Gastroesophageal sphincter (tissue), 4 donors: ENCODE measurements at places on chromosomes 2 and 18. TPM values are rescaled to one million over a fixed set of nuclear protein-coding genes. Genes with fewer than 3 reads are reported as not detected.

Gene LOXHD1
- not detected for total RNA-seq

Gene DNAJC5G
- not detected for total RNA-seq

Gene KCNG3
- not detected for total RNA-seq

Gene GPR39
- total RNA-seq = not detected

Gene THOC1
- total RNA-seq = 39.2 TPM

Gene RBM45
- total RNA-seq = 20.9 TPM

Gene GLI2
- 22.3 TPM for total RNA-seq

Gene TET3
- 5.3 TPM for total RNA-seq

Gene TDRD15
- total RNA-seq = not detected

- no peak for ATAC-seq
- no peak overlapping the region for H3K4me3 ChIP-seq
- no peak overlapping the region for H3K27ac ChIP-seq
- peaks cover 20% of the 10 kb centered on the region for H3K4me1 ChIP-seq
Observed at GRCh38 chr18:80249217-80250093, 2.1 kb upstream of the PARD6G start.

- no peak for ATAC-seq
- no peaks in the 10 kb centered on the region for H3K27me3 ChIP-seq
- H3K36me3 ChIP-seq = no peaks in the 10 kb centered on the region
- no peak overlapping the region for H3K4me3 ChIP-seq
Observed at GRCh38 chr2:237535385-237536082, 30.8 kb upstream of the PRLH start.

DNA sequence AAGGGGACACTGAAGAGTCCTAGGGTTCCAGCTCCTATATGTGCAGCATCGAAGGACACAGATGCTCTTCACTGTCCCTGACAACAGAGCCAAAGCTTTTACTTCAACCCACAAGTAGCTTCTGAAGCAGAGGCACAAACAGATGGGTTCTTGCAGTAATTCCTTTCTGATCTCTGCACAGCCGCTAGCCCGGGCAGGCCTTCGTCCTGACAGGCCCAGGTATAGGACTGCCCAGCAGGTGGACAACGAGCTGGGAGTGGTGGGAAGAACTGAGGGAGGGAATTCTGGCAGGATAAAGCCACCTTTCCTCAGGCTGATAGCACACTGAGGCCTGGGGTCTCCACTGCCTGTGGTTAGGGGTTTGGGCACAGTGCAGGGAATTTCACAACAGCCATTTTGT is 94.8 kb downstream of the RHOB start:
- no peak overlapping the region for H3K27ac ChIP-seq
- no peaks in the 10 kb centered on the region for H3K27me3 ChIP-seq
- peaks cover 7% of the 10 kb centered on the region for H3K4me1 ChIP-seq
- H3K4me3 ChIP-seq = no peak overlapping the region
- no peaks in the 10 kb centered on the region for H3K36me3 ChIP-seq

DNA sequence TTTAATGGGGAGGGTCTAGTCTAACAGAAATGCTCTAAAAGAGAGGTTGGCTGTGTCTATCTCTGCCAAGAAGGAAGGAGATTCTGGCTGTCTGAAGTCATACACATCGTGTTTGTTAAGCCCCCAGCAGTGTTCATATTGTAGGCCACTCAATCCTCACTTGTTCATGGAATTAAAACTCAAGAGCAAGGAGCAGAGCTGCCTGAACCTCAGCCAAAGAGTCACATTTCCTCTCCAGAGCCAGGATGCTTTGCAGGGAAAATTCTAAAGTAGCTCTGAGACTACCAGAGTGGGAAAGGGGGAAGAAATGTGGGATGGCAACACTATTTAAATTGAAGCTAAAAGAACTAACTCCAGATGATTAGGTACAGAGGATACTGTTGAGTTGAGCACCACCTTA is 190.7 kb upstream of the CXCR4 start:
- no peaks in the 10 kb centered on the region for H3K36me3 ChIP-seq
- no peak overlapping the region for H3K27ac ChIP-seq
- H3K4me3 ChIP-seq = no peak overlapping the region
- ATAC-seq = no peak

DNA sequence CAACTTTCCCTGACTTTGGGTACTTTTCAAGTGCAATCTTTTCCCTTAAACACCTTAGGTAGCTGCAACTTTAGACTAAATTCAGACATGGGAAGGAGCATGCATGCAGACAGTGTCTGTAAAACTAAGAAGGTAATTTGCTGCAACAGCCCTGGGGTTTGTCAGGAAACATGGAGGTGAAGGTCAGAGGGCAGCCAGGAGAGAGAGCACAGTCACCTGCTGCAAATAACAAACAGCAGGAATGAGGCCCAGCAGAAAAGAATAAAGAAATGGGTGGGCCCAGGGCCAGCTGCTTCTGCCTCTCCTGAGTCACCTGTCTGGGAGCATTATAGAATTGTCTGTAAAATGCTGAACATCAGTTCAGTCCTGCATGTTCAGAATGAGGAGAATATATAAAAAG is 35.2 kb downstream of the MTHFD2 start:
- peaks cover 31% of the 10 kb centered on the region for H3K36me3 ChIP-seq
- no peak for ATAC-seq
- H3K27ac ChIP-seq = no peak overlapping the region
- H3K27me3 ChIP-seq = no peaks in the 10 kb centered on the region

- H3K27ac ChIP-seq = no peak overlapping the region
- H3K27me3 ChIP-seq = no peaks in the 10 kb centered on the region
- no peaks in the 10 kb centered on the region for H3K36me3 ChIP-seq
- no peak overlapping the region for H3K4me3 ChIP-seq
- no peak for ATAC-seq
- H3K4me1 ChIP-seq = no peaks in the 10 kb centered on the region
Observed at GRCh38 chr2:64825831-64826491, 163.2 kb upstream of the SLC1A4 start.

DNA sequence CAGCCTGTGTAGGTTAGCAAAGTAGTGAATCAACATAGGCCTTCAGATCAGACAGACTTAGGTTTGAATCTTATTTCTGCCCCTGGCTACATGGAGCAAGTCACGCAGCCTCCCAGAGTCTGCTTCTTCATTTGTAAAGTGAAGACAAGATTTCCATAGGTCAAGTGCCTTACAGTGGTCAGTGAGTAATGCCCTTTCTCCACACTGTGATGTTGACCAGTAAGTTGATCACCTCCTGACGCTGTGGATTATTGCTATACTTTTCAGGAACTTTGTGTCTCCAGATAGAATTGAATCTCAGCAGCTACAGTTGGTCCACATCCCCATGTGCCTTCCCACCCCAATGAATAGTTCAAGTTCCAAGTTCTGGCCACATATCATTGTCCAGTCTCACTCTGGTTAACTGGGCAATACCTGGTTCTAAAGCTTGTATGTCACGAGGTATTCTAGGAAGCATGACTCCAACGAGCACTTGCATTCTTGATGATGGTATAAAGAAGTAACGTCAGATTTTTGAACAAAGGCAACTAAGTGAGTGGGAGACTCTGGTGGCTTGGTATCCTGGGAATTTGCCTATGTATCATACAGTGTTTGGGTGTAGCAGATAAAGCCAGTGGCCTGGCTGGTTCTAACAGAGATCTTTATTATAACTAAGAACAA is 2.1 kb upstream of the CLIP4 start:
- no peak overlapping the region for H3K27ac ChIP-seq
- no peaks in the 10 kb centered on the region for H3K36me3 ChIP-seq
- H3K4me1 ChIP-seq = peaks cover 10% of the 10 kb centered on the region
- no peaks in the 10 kb centered on the region for H3K27me3 ChIP-seq

GRCh38 chr2:160703648-160704585 is 210.3 kb upstream of the RBMS1 start:
- H3K4me3 ChIP-seq = no peak overlapping the region
- no peaks in the 10 kb centered on the region for H3K4me1 ChIP-seq
- H3K27ac ChIP-seq = no peak overlapping the region
- H3K36me3 ChIP-seq = no peaks in the 10 kb centered on the region
- H3K27me3 ChIP-seq = no peaks in the 10 kb centered on the region

- H3K27me3 ChIP-seq = no peaks in the 10 kb centered on the region
- no peak for ATAC-seq
- no peaks in the 10 kb centered on the region for H3K4me1 ChIP-seq
- H3K27ac ChIP-seq = no peak overlapping the region
- H3K36me3 ChIP-seq = no peaks in the 10 kb centered on the region
- H3K4me3 ChIP-seq = no peak overlapping the region
Observed at GRCh38 chr18:28114472-28114871, 62.5 kb downstream of the CDH2 start.

- ATAC-seq = no peak
- H3K36me3 ChIP-seq = no peaks in the 10 kb centered on the region
- H3K27ac ChIP-seq = no peak overlapping the region
- no peaks in the 10 kb centered on the region for H3K27me3 ChIP-seq
- H3K4me3 ChIP-seq = no peak overlapping the region
Observed at GRCh38 chr18:70311726-70312125, 22.9 kb downstream of the SOCS6 start.

DNA sequence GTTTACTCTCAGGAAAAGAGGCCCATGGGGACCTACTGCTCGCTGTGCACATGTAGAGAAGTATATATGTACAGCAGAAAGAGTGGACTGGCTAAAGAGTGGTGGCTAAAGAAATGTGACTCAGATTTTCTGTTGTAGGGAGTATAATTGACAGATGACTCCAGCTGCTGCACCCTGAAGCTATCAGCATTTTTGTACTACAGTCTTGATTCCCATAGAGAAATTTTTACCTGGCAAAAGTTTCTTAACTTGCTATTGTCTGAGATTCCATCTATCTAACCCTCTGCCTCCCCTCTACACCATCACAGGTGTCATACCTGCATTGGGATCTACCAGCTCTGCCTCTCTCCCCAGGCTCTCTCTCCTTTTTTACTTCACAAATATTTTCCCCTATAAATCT is 296.0 kb upstream of the KYNU start:
- H3K36me3 ChIP-seq = no peaks in the 10 kb centered on the region
- no peaks in the 10 kb centered on the region for H3K4me1 ChIP-seq
- no peaks in the 10 kb centered on the region for H3K27me3 ChIP-seq
- no peak overlapping the region for H3K27ac ChIP-seq
- no peak overlapping the region for H3K4me3 ChIP-seq

GRCh38 chr2:118699447-118700175 is 147.8 kb downstream of the EN1 start:
- no peak for ATAC-seq
- no peak overlapping the region for H3K4me3 ChIP-seq
- peaks cover 3% of the 10 kb centered on the region for H3K27me3 ChIP-seq
- no peaks in the 10 kb centered on the region for H3K36me3 ChIP-seq
- H3K27ac ChIP-seq = no peak overlapping the region

DNA sequence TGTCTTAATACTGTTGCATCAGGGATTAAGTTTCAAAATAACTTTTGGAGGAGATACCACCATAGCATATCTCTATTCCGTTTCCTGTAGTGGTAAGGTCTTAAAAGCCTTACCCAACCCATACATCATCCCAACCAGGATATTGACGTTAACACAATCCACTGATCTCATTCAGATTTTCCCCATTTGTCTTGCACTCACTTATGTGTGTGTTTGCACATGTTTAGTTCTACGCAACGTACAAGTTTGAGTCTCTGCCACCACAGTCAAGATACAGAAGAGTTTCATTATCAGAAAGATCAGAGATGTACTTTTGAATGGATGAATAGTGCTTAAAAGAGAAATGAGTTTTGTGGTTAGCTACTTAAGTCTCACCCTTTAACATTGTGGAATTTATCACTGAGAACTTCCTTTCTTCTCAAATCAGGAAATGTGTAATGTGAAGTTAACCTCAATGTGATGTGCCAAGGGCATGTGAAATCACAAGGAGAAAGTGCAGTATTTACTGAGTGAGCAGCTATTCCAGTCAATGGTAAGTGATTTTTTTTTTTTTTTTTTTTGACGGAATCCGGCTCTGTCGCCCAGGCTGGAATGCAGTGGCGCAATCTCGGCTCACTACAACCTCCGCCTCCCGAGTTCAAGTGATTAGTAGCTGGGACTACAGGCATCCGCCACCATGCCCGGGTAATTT is 69.2 kb upstream of the EPHA4 start:
- H3K27ac ChIP-seq = no peak overlapping the region
- H3K4me3 ChIP-seq = no peak overlapping the region
- H3K27me3 ChIP-seq = no peaks in the 10 kb centered on the region
- no peaks in the 10 kb centered on the region for H3K4me1 ChIP-seq
- no peaks in the 10 kb centered on the region for H3K36me3 ChIP-seq

DNA sequence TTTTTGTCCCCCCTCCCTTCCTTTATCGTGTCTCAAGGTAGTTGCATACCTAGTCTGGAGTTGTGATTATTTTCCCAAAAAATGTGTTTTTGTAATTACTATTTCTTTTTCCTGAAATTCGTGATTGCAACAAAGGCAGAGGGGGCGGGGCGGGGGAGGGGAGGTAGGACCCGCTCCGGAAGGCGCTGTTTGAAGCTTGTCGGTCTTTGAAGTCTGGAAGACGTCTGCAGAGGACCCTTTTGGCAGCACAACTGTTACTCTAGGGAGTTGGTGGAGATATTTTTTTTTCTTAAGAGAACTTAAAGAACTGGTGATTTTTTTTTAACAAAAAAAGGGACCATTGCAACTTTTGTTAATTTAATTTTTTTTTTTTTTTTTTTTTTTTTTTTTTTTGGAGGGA is 2.1 kb downstream of the SOX11 start:
- H3K4me3 ChIP-seq = no peak overlapping the region
- no peaks in the 10 kb centered on the region for H3K4me1 ChIP-seq
- ATAC-seq = no peak
- no peak overlapping the region for H3K27ac ChIP-seq
- peaks cover 96% of the 10 kb centered on the region for H3K27me3 ChIP-seq

- no peak overlapping the region for H3K4me3 ChIP-seq
- no peak for ATAC-seq
- H3K27ac ChIP-seq = no peak overlapping the region
- H3K4me1 ChIP-seq = no peaks in the 10 kb centered on the region
- no peaks in the 10 kb centered on the region for H3K27me3 ChIP-seq
Observed at GRCh38 chr18:58596265-58596681, 32.6 kb downstream of the ALPK2 start.

GRCh38 chr2:101064868-101065549 is 62.9 kb downstream of the RPL31 start:
- H3K27me3 ChIP-seq = no peaks in the 10 kb centered on the region
- peak overlapping the region; percentile 22 for H3K27ac ChIP-seq
